Tongue (tissue), 3 donors: ENCODE measurements at places on chromosomes 2 and 18. TPM values are rescaled to one million over a fixed set of nuclear protein-coding genes. Genes with fewer than 3 reads are reported as not detected.

CDKL4 gene
- 1.8 TPM for total RNA-seq

KCNG2 gene
- not detected for total RNA-seq

GBX2 gene
- not detected for total RNA-seq

GPBAR1 gene
- 0.92 TPM for total RNA-seq

TFCP2L1 gene
- 5.8 TPM for total RNA-seq

EFR3B gene
- total RNA-seq = 6.1 TPM

WIPF1 gene
- total RNA-seq = 24.2 TPM

FOXI3 gene
- total RNA-seq = 0.31 TPM

SRD5A2 gene
- total RNA-seq = 0.10 TPM

CCBE1 gene
- 5.3 TPM for total RNA-seq

CLEC4F gene
- not detected for total RNA-seq

HOXD9 gene
- total RNA-seq = 1.8 TPM

SULT1C2 gene
- 0.92 TPM for total RNA-seq

DYNAP gene
- total RNA-seq = not detected

EMILIN1 gene
- 82.0 TPM for total RNA-seq

EPC2 gene
- 45.2 TPM for total RNA-seq

CTAGE1 gene
- not detected for total RNA-seq

NMUR1 gene
- total RNA-seq = 0.41 TPM

ADRA2B gene
- 5.2 TPM for total RNA-seq

ZFP36L2 gene
- total RNA-seq = 59.8 TPM

GPAT2 gene
- total RNA-seq = 2.8 TPM

HOXD11 gene
- total RNA-seq = not detected

DES gene
- total RNA-seq = 5,232 TPM

ANKRD29 gene
- 9.2 TPM for total RNA-seq

FAM237A gene
- not detected for total RNA-seq

MEP1B gene
- 0.10 TPM for total RNA-seq

DSG1 gene
- total RNA-seq = 17.2 TPM

B4GALT6 gene
- 7.2 TPM for total RNA-seq

NEB gene
- 2,139 TPM for total RNA-seq

ITGB6 gene
- total RNA-seq = 61.3 TPM

VWA3B gene
- 0.10 TPM for total RNA-seq

CHST10 gene
- total RNA-seq = 21.4 TPM

PLB1 gene
- 2.4 TPM for total RNA-seq

CIDEA gene
- not detected for total RNA-seq

DYTN gene
- total RNA-seq = not detected

ZNF385B gene
- 0.51 TPM for total RNA-seq

IL1F10 gene
- not detected for total RNA-seq

SLC23A3 gene
- total RNA-seq = 0.92 TPM

PID1 gene
- 15.4 TPM for total RNA-seq

ATP5MC3 gene
- total RNA-seq = 151 TPM

RABL2A gene
- 11.2 TPM for total RNA-seq

OXER1 gene
- total RNA-seq = 4.1 TPM

SEPTIN10 gene
- total RNA-seq = 113 TPM
